Lung (tissue), 17 donors: ENCODE measurements at places on chromosomes 1 and 21. TPM values are rescaled to one million over a fixed set of nuclear protein-coding genes. Genes with fewer than 3 reads are reported as not detected.

- H3K4me3 ChIP-seq, result no peak overlapping the region
- H3K4me1 ChIP-seq, result no peaks in the 10 kb centered on the region
- H3K36me3 ChIP-seq, result no peaks in the 10 kb centered on the region
- no peak for DNase-seq
- H3K27me3 ChIP-seq, result no peaks in the 10 kb centered on the region
Observed at GRCh38 chr1:185601189-185601588, 133.0 kb upstream of the HMCN1 start.

GRCh38 chr1:27650171-27650538 is 15.2 kb upstream of the FGR start:
- H3K27ac ChIP-seq, result peak overlapping the region; percentile 84
- DNase-seq, result no peak
- H3K27me3 ChIP-seq, result no peaks in the 10 kb centered on the region
- H3K4me3 ChIP-seq, result no peak overlapping the region

DNA sequence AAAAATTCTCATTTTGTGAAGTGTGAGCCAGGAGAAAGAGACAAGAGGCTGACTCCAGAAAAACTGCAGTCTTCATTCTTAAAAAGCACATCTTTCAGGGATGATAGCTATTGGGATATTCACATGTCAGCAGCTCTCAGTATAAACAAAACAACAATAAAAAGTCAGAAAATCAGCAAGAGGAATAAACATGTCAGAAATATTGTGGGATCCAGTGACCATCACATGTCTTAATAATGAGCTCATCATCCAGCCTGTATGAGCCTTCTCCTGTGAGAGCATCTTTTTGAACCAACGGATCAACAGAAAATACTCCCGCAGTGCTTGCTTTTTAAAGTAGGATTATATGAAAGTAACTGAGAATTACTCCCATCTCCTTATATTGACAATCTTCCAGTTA is 241.6 kb downstream of the SMYD3 start:
- no peak for DNase-seq
- H3K36me3 ChIP-seq, result no peaks in the 10 kb centered on the region
- no peaks in the 10 kb centered on the region for H3K4me1 ChIP-seq
- no peak overlapping the region for H3K4me3 ChIP-seq
- no peak overlapping the region for H3K27ac ChIP-seq

DNA sequence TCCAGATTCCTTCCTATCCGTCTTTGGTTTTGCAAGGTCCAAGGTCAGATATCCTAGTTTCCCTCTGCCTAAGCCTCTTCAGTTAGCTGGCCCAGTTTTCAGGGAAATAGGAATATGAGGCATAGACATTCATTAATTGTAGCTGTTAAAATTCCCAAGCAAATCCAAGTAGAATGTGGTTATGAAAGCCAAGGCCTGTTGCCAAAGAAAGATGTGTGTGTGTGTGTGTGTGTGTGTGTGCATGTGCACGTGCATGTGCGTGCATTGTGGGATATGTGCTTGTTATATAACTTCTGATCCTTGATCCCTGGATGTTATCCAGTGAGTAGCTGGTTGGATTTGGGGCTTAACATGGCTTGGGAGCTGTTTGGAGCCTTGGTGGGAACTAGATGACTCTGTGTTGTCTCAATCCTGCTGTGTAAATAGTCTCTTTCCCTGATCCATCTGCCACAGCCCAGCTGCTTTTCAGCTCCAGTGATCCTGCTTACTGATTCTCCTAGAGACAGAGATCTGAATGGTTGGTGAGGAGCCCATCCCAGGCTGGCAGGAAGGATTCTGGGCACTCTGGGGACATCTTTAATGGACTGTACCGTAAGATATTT is 70.6 kb upstream of the GCLM start:
- peak; percentile 57 for DNase-seq
- no peaks in the 10 kb centered on the region for H3K4me1 ChIP-seq
- H3K27ac ChIP-seq, result no peak overlapping the region
- no peak overlapping the region for H3K4me3 ChIP-seq
- no peaks in the 10 kb centered on the region for H3K36me3 ChIP-seq
- H3K27me3 ChIP-seq, result no peaks in the 10 kb centered on the region

- no peak overlapping the region for H3K27ac ChIP-seq
- H3K4me3 ChIP-seq, result no peak overlapping the region
- DNase-seq, result no peak
- H3K27me3 ChIP-seq, result peaks cover 12% of the 10 kb centered on the region
- no peaks in the 10 kb centered on the region for H3K36me3 ChIP-seq
Observed at GRCh38 chr1:1119272-1119890, 3.5 kb upstream of the C1orf159 start.

- H3K4me3 ChIP-seq, result no peak overlapping the region
- DNase-seq, result no peak
- no peaks in the 10 kb centered on the region for H3K36me3 ChIP-seq
- no peak overlapping the region for H3K27ac ChIP-seq
- H3K4me1 ChIP-seq, result no peaks in the 10 kb centered on the region
Observed at GRCh38 chr1:238664139-238664538, 722.2 kb upstream of the CHRM3 start.

DNA sequence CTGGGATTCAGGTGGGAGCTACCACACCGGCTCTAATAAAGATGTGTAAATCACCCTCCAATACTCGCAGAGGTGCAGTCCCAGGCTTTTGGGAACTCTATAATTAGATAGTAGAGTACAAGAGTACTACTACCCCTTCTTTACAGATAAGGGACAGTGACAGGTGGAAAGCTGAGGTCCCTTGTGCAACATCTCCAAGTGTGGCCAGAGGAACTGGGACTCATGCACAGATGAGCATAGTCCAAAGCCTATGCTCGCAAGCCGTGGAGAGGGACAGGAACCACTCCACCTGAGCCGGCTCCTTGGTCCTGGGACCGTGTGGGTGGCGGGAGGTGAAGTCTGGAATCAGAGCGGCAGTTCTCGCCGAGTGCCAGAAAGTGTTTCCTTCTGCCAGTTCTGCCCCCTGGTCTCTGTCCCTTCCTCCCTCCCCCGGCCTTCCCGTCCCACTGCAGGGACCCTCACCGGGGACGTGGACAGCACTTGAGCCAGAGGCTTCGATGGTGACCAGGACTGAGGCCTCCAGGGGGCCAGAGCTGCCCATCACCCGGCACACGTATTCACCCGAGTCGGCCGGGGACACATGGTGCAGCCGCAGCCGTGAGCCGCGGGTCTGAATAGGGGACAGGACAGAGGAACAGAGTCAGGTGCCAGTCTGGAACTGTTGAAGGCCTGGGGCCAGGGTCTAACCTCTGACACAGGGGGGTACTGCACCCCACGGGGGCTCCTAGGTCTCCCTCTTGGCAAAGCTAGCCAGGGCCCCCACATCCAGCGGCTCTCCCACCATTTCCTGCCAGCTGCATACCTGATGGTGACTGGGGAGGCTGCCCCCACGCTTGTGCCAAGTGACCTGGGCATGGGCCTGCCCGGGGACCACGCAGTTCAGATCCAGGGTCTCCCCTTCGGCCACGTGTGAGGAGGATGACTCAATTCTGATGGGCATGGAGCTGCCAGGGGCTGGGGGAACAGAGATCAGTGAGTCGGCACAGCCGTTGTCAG is 33.9 kb downstream of the LDLRAD2 start:
- H3K4me3 ChIP-seq, result no peak overlapping the region
- H3K27me3 ChIP-seq, result no peaks in the 10 kb centered on the region
- H3K27ac ChIP-seq, result no peak overlapping the region
- no peak for DNase-seq
- H3K36me3 ChIP-seq, result peaks cover 66% of the 10 kb centered on the region

DNA sequence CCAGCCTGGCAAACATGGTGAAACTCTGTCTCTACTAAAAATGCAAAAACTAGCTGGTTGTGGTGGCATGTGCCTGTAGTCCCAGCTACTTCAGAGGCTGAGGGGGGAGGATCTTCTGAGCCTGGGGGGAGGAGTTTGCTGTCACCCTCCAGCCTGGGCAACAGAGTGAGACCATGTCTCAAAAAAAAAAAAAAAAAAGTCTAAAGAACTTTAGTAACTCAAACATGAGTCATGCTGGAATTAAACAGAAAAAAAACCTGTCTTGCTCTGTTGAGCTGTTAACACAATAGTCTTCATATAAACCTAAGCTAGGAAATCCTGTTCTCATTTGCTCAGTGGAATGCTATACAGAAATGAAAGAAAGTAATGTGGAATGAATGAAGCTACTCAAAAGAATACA is 16.7 kb upstream of the DISP1 start:
- no peaks in the 10 kb centered on the region for H3K36me3 ChIP-seq
- no peak overlapping the region for H3K27ac ChIP-seq
- peaks cover 4% of the 10 kb centered on the region for H3K4me1 ChIP-seq

GRCh38 chr1:173823781-173824314 is 625 bp upstream of the DARS2 start:
- peaks cover 7% of the 10 kb centered on the region for H3K4me1 ChIP-seq
- H3K27me3 ChIP-seq, result no peaks in the 10 kb centered on the region
- H3K36me3 ChIP-seq, result peaks cover 3% of the 10 kb centered on the region

- no peaks in the 10 kb centered on the region for H3K27me3 ChIP-seq
- no peak overlapping the region for H3K4me3 ChIP-seq
- peaks cover 55% of the 10 kb centered on the region for H3K4me1 ChIP-seq
- H3K27ac ChIP-seq, result no peak overlapping the region
- no peak for DNase-seq
- H3K36me3 ChIP-seq, result no peaks in the 10 kb centered on the region
Observed at GRCh38 chr21:46022551-46023525, 41.3 kb downstream of the COL6A1 start.

DNA sequence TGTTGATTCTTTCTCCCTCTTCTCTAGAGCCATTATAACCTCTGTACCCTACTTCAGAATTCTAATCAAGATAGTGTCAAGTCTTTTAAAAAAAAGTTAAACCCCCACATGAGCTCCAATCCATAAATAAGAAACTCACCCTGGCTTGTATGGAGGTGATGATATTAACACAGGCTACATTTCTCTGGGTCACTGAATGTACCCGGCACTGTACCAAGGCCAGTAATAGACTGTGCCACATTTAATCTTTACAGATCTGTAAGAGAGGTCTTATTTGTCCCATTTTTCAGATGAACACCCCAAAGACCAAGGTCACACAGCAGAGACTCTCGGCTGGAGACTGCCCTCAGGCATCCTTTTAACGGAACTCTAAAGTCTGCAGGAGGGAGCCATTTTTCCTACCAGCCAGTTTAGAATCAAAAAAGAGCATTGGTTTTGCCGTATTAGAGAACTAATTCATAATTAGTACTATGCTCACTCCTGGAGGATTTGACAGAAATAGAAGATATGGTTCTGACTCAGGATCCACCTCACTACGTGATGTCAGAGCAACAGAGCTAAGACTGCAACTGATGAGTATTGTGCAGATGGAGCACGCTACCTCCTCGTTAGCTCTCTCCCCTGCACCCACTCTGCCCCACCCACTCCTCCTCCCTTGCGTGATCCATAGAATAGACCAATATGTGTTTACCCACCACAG is 217.2 kb upstream of the HOOK1 start:
- H3K36me3 ChIP-seq, result no peaks in the 10 kb centered on the region
- no peak overlapping the region for H3K4me3 ChIP-seq

DNA sequence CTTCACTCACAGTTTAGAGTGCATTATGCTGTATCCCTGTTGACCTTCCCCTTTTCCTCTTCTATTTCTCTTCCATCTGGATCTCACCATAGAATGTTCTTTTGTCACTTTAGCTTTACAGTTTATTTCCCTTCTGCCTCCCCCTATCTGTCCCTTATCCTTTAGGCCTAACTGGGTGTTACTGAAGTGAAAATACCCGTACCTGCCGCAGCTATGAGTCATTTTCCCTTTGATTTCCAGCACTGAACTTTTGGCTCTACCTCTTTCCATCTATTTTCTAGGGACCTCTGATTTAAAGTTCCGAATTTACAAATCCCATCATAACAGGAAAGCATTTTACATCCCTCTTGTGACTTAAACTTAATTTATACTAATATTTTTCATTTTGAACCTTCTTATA is 19.7 kb downstream of the ITSN1 start:
- no peaks in the 10 kb centered on the region for H3K36me3 ChIP-seq
- H3K4me3 ChIP-seq, result no peak overlapping the region
- no peaks in the 10 kb centered on the region for H3K27me3 ChIP-seq
- no peaks in the 10 kb centered on the region for H3K4me1 ChIP-seq

GRCh38 chr1:167057241-167057688 is 32.9 kb downstream of the GPA33 start:
- peak; percentile 56 for DNase-seq
- H3K4me3 ChIP-seq, result no peak overlapping the region
- no peaks in the 10 kb centered on the region for H3K36me3 ChIP-seq
- no peaks in the 10 kb centered on the region for H3K27me3 ChIP-seq

DNA sequence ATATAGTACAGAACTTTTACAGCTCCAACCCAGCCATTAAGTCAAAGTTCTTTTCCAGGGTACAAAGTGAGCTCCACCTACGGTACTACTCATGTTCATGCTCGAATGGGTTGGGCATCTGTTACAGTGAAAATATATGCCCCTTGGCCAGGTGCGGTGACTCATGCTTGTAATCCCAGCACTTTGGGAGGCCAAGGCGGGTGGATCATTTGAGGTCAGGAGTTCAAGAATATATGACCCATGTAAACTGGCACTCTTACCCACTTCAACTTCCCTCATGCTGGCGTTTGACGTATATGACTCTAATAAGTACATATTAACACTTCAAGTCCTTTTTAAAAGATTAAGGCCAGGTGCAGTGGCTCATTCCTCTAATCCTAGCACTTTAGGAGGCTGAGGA is 71.3 kb upstream of the PKN2 start:
- no peak overlapping the region for H3K27ac ChIP-seq
- no peak for DNase-seq
- H3K27me3 ChIP-seq, result peaks cover 3% of the 10 kb centered on the region

- no peaks in the 10 kb centered on the region for H3K36me3 ChIP-seq
- no peaks in the 10 kb centered on the region for H3K4me1 ChIP-seq
- DNase-seq, result no peak
- no peak overlapping the region for H3K4me3 ChIP-seq
- H3K27ac ChIP-seq, result no peak overlapping the region
- H3K27me3 ChIP-seq, result no peaks in the 10 kb centered on the region
Observed at GRCh38 chr21:27636656-27637055, 669.8 kb upstream of the ADAMTS5 start.

- no peaks in the 10 kb centered on the region for H3K27me3 ChIP-seq
- no peaks in the 10 kb centered on the region for H3K36me3 ChIP-seq
- H3K27ac ChIP-seq, result no peak overlapping the region
- no peak overlapping the region for H3K4me3 ChIP-seq
- no peak for DNase-seq
- H3K4me1 ChIP-seq, result no peaks in the 10 kb centered on the region
Observed at GRCh38 chr1:208967334-208967733, 616.2 kb upstream of the CAMK1G start.

- H3K27me3 ChIP-seq, result no peaks in the 10 kb centered on the region
- no peak for DNase-seq
- H3K36me3 ChIP-seq, result no peaks in the 10 kb centered on the region
- no peak overlapping the region for H3K27ac ChIP-seq
- H3K4me3 ChIP-seq, result no peak overlapping the region
Observed at GRCh38 chr1:180143359-180143758, 11.3 kb upstream of the QSOX1 start.

DNA sequence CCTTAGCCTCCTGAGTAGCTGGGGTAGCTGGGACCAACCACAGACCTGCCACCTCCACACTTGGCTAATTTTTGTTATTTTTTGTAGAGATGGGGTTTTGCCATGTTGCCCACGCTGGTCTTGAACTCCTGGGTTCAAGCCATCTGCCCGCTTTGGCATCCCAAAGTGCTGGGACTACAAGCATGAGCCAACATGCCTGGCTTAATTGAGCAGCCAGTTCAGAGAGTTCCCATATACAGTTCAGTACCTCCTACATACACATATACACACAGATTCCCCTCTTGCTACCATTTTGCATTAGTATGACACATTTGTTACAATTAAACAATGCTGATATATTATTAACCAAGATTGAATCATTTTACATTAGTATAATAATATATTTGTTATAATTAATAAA is 2.9 kb downstream of the RNPEP start:
- peak overlapping the region; percentile 5 for H3K27ac ChIP-seq
- H3K27me3 ChIP-seq, result no peaks in the 10 kb centered on the region
- no peak for DNase-seq
- peaks cover 14% of the 10 kb centered on the region for H3K36me3 ChIP-seq
- no peak overlapping the region for H3K4me3 ChIP-seq

Gene RUNX3
- polyA plus RNA-seq, result 6.8 TPM

Gene CFHR3
- polyA plus RNA-seq, result 0.24 TPM

Gene OTUD3
- 1.7 TPM for polyA plus RNA-seq

Gene SPRR2B
- polyA plus RNA-seq, result not detected

Gene CYP4A22
- polyA plus RNA-seq, result 0.05 TPM
